ENCODE measurements at places on chromosomes 11 and 22.

DNA sequence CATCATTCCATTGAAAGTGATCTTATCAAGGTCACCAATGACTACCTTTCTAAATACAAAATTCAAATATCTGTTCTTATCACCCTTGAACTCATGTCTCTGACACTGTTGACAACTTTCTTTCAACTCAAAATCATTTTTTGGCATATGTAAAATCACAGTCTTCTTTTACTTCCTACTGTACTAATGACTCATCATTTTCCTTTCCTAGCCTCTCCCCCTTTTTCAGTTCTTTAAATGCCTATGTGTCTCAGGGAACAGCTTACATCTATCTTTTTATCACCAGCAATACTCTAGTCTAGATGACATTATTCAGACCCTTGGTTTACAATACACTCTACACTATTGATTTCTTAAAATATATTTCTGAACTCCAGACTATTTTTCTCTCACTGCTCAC is 2220.7 kb upstream of the RAG2 start:
- no peak for DNase-seq

GRCh38 chr22:42227435-42227834 is 43.0 kb downstream of the TCF20 start:
- DNase-seq, result no peak

DNA sequence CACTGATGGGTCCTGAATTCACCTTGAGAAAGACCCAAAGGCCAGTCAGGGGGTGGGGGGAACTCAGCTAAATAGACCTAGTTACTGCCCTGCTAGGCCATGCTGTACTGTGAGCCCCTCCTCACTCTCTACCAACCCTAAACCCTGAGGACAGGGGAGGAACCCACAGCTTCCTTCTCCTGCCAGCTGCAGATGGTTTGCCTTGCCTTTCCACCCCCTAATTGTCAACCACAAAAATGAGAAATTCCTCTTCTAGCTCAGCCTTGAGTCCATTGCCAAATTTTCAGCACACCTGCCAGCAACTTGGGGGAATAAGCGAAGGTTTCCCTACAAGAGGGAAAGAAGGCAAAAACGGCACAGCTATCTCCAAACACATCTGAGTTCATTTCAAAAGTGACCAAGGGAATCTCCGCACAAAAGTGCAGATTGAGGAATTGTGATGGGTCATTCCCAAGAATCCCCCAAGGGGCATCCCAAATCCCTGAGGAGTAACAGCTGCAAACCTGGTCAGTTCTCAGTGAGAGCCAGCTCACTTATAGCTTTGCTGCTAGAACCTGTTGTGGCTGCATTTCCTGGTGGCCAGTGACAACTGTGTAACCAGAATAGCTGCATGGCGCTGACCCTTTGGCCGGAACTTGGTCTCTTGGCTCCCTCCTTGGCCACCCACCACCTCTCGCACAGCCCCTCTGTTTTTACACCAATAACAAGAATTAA is 2.4 kb upstream of the TTC36 start:
- no peak for DNase-seq

DNA sequence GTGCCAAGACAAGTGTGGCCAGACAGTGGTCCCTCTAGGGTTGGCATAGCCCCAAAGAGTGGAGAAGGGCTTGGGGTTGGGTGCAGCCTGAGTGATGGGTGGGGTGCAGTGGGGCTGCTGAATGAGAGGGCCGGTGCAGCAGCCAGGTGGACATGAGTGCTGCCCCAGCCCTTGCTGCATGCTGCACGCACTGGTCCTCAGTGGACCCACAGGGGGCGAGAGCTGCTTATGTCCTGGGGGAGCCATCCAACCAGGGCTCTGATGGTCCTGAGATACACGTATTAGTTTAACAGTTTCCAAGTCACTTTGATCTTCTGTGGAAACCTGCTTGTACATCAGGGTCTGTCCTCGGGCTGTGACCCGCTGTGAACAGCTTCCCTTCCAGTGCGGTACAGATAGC is 23.9 kb upstream of the ACR start:
- no peak for DNase-seq

DNA sequence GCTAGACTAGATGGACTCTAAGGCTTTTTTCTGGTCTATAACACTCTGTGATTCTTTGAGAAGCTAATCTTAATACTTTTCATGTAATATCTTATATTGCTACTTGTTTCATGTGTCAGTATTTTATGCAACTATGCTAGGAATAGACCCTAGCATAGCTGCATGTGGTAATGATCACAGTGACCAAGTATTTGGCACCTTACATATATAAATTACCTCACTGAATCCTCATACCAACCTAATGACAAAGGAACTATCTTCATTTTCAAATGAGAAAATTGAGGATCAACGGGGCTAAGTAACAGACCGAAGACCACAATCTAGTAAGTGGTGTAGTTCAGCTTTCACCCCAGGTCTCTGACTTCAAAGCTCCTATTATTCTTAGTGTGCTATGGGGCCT is 327.3 kb upstream of the PITPNB start:
- DNase-seq, result no peak

DNA sequence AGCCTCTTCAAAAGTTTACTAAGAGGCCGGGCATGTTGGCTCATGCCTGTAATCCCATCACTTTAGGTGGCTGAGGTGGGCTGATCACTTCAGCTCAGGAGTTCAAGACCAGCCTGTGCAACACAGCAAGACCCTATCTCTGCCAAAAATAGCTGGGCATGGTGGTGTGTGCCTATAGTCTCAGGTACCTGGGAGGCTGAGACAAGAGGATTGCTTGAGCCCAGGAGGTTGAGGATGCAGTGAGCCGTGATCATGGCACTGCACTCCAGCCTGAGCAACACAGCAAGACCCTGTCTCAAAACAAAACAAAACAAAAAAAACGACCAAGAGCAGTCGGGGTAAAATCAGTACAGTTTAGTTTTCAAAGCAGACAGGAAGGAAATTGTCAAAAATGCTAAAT is 4.7 kb upstream of the ADSL start:
- DNase-seq, result no peak

DNA sequence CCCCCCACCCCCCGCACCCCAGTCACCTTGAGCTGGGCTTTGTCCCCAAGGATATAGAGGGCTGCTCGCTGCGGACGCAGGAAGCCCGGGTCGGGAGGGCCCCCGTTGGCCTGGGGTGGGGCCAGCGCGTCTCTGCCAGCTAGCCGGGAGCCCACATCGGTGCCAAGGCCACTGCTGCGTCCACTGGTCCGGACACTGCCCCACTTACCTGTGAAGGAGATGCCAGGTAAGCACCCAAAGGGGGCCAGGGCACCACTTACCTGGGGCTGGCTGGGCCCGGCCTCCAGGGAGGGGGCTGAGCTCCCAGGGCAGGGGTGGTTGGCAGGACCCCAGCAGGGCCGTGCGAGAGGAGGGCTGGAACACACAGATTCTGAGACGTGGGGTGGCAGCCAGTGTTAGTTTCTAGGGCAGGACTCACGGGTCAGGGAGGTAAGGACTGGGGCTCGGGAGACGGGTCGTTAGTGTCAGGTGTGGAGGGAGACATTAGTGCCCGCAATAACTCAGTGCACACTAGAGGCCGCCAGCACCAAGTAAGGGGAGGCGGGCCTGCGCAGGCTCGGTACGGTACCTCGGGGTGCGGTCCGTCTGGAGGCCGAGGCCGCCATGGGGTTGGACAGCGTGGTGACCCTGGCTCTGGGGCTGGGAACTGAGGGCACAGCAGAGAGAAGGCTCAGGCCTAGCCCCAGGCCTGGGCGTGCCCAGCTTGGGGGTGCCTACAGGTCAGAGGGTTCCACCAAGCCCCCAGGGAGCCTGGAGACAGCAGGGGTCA is 18.2 kb downstream of the SBF1 start:
- no peak for DNase-seq

- DNase-seq, result no peak
Measured at GRCh38 chr11:112540261-112540660, 279.6 kb upstream of the PLET1 start.

GRCh38 chr22:39080052-39080762 is 3.1 kb downstream of the APOBEC3G start:
- DNase-seq, result no peak

- DNase-seq, result peak; percentile 59
Measured at GRCh38 chr22:36435516-36436415, 45.7 kb downstream of the TXN2 start.

DNA sequence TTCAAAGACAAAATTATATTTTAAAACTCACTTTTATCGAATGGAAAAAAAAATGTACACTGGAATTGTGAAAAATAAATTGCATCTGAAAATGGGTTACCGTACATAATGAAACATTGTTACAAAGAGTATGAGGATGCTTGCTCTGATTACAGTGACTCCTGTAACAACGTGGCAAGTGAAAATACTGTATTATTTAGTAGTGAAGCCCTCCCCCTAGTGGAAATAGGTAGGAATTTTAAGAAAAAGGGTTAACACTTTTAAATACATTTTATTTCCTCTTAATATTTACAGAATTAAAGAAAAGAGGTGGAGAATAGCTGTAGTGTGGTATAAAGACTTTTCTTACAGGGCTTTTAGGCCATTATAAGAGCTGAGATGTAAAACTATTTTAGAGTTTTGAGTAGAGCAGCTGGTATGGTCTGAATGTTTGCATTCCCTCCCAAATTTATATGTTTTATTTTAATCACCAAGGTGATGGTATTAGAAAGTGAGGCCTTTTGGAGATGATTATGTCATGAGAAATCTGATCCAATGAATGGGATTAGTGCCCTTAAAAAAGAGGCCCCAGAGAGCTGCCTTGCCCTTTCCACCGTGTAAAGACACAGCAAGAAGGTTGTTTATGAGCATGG is 25.2 kb downstream of the FAM76B start:
- peak; percentile 14 for DNase-seq
